ENCODE measurements at places on chromosomes 7 and 10. TPM values are rescaled to one million over a fixed set of nuclear protein-coding genes. Genes with fewer than 3 reads are reported as not detected.

- H3K4me1 ChIP-seq, result peaks cover 15% of the 10 kb centered on the region
- H3K36me3 ChIP-seq, result peaks cover 18% of the 10 kb centered on the region
- H3K27me3 ChIP-seq, result no peaks in the 10 kb centered on the region
- no peak for DNase-seq
- H3K4me3 ChIP-seq, result no peak overlapping the region
Measured at GRCh38 chr7:44793919-44794318, 2.6 kb upstream of the PPIA start.

GRCh38 chr7:101531726-101532357, 97.3 kb downstream of the MYL10 start:
- H3K27ac ChIP-seq, result no peak overlapping the region
- H3K4me1 ChIP-seq, result no peaks in the 10 kb centered on the region
- no peaks in the 10 kb centered on the region for H3K36me3 ChIP-seq
- peaks cover 1% of the 10 kb centered on the region for H3K27me3 ChIP-seq
- H3K4me3 ChIP-seq, result no peak overlapping the region

- H3K27me3 ChIP-seq, result no peaks in the 10 kb centered on the region
- no peak overlapping the region for H3K27ac ChIP-seq
- H3K4me3 ChIP-seq, result no peak overlapping the region
- H3K4me1 ChIP-seq, result no peaks in the 10 kb centered on the region
Measured at GRCh38 chr7:154770361-154770760, 232.6 kb downstream of the PAXIP1 start.

DNA sequence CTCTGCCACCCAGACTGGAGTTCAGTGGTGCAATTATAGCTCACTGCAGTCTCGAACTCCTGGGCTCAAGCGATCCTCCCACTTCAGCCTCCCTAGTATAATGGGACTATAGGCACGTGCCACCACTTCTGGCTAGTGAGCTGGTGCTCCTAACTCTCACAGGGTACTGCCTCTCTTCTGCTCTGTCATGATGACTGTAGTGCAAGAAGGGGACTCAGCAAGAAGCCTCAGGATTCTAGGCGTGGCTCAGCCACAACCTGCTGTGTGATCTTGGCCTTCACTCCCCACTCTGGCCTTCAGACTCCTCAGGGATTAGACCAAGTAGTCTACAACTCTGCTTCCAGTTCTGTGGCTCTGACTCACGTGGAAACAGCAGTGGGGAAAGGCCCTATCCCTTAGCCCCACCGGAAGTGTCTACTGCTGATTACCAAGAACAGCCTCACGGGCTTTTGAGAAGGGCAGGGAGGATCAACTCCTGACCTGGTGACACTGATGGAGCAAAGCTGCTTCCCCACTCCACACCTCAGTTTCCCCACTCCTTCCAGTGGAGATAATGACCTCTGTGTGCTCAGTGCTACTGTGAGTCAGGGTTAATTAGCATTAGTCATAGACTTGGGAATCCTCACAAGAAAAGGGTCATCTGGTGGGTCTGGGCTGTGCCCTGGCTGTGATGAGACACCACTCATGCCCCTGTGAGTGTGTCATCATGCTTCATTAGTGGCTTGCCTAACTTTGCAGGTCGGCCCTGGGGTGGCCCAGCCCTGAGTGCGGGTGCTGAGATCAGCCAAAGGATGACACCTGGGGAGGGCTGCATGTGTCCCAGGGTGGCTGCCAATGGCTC, 41.1 kb downstream of the ZC3HC1 start:
- DNase-seq, result peak; percentile 21
- peaks cover 13% of the 10 kb centered on the region for H3K4me1 ChIP-seq
- no peak overlapping the region for H3K4me3 ChIP-seq
- peak overlapping the region; percentile 79 for H3K27ac ChIP-seq

DNA sequence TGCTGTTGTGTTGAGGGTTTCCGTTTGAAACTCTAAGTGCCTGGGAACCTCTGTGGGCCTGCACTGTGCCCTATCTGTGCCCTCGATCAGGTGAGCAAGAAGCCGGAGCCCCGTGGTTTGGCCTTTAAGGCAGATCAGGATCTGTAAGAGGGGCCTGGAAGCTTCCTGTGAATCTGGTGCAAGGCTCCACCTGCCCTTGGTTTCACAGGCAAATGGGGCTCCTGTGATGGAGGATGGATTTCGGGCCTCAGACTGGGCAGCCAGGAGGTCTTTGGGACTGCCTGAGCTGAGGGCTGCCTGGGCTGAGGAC, 21.6 kb downstream of the SCART1 start:
- H3K4me1 ChIP-seq, result peaks cover 36% of the 10 kb centered on the region
- H3K27me3 ChIP-seq, result peaks cover 3% of the 10 kb centered on the region
- H3K36me3 ChIP-seq, result peaks cover 9% of the 10 kb centered on the region
- peak; percentile 74 for DNase-seq

- H3K27me3 ChIP-seq, result peaks cover 39% of the 10 kb centered on the region
- DNase-seq, result no peak
- H3K36me3 ChIP-seq, result no peaks in the 10 kb centered on the region
- no peak overlapping the region for H3K27ac ChIP-seq
- H3K4me1 ChIP-seq, result peaks cover 7% of the 10 kb centered on the region
- H3K4me3 ChIP-seq, result no peak overlapping the region
Measured at GRCh38 chr7:21548491-21548890, 5.7 kb downstream of the DNAH11 start.

DNA sequence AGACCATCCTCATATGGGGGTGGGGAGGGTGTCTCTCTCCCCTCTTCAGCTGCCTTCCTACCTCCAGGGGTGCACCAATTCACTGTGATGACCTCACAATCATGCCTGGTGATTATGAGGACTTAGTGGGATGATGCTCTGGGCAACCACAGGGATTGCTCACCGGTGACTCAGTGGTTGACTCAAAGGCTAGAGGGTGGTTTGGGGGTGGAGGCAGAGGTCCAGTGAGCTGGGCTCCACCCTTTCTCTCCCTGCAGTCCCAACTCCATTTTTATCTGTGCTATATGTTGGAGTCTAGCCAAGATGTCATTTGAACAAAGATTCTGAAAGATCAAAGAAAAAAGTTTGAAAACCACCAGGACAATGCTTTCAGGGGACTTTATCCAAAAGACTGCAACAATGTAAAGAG, 286.9 kb downstream of the KCNMA1 start:
- H3K4me1 ChIP-seq, result no peaks in the 10 kb centered on the region
- H3K27ac ChIP-seq, result no peak overlapping the region
- no peak overlapping the region for H3K4me3 ChIP-seq
- no peaks in the 10 kb centered on the region for H3K27me3 ChIP-seq

The GIMAP6 gene
- 85.9 TPM for total RNA-seq

The BUB3 gene
- total RNA-seq, result 275 TPM
